ENCODE measurements at places on chromosomes 2 and 18.
A peak's percentile ranks its signal among the peaks of the same experiment; 100 is the strongest.

DNA sequence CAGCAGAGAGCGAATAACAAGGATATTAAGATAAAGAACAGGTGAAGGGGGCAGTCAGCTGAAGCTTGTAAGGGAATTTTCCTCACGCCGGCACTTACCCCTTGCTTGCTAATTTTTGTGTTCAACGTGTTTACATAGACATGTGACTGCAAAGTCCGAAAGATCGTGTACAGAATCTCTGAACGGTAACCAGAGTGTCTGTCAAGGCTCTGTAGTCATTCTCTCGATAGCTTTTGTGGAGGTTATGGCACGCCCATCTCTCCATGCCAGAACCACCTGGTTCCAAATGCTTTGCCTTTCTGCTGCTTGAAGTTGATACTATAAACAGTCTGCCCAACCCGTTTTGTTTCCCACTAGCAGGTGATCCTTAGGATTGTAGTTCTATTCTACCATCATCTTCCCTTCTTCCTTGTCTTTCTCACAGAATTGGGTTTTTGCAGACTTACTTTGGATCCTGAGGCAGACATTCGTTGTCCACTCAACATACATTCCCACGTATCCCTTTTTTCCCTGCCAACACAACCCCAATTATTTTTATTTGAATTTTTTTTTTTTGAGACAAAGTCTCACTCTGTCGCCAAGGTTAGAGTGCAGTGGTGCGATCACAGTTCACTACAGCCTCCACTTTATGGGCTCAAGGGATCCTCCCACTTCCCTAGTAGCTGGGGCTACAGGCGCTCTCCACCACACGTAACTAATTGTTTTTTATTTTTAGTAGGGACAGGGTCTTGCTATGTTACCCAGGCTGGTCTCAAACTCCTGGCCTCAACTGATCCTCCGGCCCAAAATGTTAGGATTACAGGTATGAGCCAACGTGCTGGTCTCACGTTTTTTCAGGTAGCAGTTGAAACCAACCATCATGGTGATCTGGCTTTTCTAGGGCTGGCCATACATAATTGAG, 1.3 kb upstream of the USP34 start:
- no peak for DNase-seq

- no peak for DNase-seq
These were observed 50.6 kb downstream of the PSMD14 start for GRCh38 chr2:161358838-161359237.

- peak; percentile 44 for DNase-seq
These were observed 3.7 kb upstream of the BCL2L11 start for GRCh38 chr2:111116843-111117597.

- no peak for DNase-seq
These were observed 673 bp downstream of the CENPO start for GRCh38 chr2:24793761-24794435.

DNA sequence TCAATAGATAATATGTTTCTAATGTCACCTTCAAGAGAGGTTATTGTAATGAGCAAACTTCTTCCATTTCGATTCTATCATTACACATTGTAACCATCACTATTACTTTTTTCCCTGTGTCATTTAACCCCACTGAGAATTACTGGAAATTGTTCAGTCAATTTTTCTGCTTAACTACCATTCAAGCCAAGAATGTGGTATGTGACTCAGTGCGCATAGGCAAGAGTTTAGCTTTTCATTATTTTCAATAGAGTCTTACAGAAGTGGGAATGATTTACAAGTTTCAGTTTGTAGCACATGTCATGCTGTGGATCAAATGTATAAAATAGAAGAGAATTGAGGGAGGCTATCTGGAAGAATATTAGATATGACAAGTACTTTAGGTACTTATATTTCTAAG, 34.3 kb upstream of the PIEZO2 start:
- DNase-seq = no peak

- DNase-seq = no peak
These were observed 84.8 kb upstream of the RND3 start for GRCh38 chr2:150572194-150572766.

DNA sequence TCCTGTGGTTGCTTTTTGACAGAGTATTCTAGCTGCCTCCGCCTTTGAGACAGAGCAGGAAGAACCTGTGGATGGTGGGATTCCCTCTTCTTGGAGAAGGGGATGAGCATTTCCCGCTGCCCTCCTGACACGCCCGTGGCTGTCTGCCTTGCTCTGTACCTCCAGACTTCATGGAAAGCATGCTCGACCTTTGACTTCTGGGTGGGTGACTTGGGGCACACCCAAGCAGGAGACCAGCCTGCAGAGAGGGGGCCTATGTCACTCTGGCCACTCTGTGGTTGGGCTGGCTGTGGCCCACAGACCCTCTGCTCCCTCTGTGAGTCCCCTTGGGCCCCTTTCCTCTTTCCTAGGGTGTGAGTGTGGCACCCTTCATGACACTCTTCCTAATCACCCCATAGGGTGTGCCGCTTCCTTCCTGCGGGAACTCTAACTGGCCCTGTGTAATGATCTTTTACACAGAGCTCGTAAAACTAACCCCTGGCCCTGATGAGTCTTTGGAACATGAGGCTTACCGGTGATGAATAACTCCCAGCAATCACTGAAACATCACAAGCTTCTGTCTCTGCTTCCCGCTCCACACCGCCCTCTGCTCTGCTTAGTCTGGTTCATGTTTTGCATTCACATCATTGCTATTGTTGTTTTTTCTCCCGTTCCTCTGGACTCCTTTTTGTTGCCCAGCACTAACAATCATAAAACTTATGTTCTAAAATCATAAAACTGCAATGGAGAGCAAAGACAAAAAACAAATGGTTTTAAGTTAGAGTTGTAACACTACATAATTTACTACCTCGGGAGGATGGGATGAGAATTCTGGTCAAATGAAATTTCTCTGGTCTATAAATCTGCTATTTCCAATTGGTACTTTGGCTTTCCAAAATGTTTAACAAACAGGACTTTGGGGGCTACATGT, 101.1 kb downstream of the SH3YL1 start:
- DNase-seq = no peak

DNA sequence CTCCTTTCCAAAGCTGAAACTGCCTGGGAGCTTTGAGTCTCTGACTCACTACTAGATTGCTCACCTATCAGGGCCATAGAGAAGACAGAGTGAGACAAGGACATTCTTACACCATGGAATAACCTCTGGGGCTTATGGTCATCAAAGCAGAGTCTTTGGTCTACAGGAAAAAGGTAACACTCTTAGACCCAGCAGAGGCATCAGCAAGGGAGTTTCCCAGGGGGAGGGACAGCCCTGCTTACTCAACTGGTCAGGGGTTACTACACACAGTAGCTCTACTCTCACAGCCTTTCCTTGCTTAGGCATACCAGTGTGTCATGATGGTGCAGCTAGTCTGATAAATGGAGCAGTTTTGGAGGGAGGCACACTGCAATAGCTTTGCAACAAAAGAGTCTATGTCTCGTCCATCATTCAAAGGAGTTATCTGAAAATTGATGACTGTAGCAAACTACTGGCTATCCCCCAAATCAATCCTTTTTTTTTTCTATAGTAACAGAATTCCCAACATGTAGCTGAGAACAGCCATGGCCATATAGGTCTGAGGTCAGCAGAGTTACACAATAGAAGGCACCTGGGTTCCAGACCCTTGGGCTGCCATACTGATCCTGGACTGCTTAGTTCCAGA, 22.4 kb upstream of the CD28 start:
- no peak for DNase-seq

DNA sequence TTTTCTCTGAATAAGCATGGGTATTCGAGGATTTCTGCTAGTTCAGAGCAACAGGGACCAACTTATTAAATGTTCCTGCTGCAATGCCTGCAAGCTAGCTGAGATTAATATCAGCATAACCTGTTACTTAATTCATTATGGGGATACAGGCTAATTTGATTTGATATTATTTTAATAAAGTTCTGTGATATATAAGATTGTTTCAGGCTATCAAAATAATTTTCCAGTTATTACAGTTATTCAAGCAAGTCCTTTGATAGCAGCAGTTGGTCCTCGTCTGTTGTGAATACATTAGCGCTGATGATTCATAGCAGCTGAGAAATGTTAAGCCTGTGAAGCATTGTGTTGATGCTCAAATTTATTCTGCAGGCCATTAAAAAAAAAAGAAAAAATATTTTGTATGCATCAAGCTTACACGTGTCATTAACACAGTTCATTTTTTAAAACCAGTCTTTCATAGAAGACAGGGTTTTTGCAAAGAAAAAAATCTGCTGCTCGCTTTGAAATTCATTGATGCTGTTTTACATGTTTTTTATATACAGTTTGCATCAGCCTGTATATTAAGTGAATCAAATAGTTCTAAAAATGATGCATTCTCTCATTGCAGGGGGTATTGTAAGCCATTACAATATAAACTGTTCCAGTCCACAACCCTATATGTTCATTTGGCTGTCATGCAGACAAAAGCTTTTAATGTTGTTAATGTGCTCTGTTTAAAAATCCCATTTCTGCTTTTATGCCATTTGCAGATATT, 482.5 kb downstream of the BCL11A start:
- DNase-seq = no peak

DNA sequence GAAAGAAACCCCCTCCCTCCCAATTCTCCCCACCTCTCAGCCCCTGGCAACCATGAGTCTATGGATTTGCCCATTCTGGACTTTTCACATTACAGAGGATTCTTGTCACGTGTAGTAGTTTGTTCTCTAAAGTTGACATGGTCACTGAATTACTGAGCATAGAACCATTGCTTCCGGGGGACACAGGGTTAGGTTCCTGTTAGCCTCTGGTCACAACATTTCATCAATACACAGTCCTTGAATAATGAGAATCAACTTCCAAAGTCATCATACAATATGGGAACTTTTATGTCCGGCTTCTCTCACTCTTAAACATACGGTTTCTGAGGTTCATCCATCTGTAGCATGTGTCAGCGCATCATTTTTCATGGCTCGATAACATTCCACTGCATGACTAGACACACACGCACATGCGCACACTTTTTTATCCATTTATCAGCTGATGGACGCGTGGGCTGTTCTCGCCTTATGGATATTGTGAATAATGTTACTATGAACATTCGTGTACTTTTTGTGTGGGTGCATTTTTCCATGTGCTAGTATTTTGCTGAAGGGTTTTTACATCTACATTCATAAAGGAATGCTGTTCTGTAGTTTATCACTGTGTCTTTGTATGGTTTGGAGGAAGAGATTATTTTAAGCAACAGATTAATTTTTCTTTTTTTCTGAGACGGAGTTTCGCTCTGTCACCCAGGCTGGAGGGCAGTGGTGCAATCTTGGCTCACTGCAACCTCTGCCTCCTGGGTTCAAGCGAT, 48.1 kb downstream of the PARD6G start:
- no peak for DNase-seq

DNA sequence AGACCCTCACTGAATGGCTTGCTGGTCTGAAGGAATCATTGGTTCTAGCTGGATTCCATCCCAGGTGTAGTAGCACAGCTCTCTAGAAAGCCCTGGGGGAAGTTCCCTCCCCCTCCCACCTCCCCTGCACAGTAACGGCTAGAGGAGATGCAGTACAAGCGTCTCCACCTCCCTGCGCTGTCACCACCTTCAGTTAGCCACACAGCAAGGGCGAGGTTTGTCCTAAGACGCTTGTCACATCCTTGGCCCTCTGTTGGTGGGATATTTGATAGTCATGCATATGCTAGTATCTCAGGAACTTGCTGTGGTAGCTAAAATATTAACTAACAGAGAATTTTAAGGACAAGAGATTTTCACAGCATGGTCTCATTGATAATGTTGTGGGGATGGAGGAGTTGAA, 19.4 kb downstream of the TRAPPC12 start:
- DNase-seq = no peak

GRCh38 chr18:34648269-34648985, 61.7 kb upstream of the DTNA start:
- DNase-seq = no peak

DNA sequence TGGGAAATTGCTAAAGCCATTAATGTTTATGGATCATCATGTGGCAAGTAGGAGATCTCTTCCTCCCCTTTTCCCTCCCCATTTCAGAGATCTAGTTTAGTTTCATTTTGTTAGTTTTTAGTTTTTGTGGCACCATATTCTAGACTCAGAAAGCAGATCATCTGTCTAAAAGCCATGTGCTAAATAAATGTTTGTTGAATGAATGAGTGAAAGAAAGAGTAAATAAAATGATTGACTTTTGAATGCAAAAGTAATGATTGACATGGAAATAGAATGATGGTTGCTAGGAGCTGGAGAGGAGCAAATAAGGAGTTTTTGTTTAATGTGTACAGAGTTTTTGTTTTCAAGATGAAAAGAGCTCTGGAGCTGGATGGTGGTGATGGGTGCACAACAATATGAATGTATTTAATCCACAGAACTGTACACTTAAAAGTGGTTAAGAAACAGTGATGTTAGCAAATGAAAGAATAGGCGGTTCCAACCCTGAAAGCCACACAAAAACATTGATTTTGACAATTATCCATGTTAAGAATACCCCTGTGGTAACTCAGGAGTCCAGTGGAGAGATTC, 23.6 kb downstream of the TMEM178A start:
- DNase-seq = no peak

- no peak for DNase-seq
These were observed 481.0 kb upstream of the TNP1 start for GRCh38 chr2:217340899-217341298.

- DNase-seq = no peak
These were observed 412 bp downstream of the OSBPL1A start for GRCh38 chr18:24397131-24397693.

GRCh38 chr18:46296656-46297055, 192.5 kb downstream of the HAUS1 start:
- no peak for DNase-seq

- no peak for DNase-seq
These were observed 1.2 kb upstream of the MRO start for GRCh38 chr18:50820901-50821520.

GRCh38 chr2:3285901-3286645, 91.5 kb downstream of the EIPR1 start:
- no peak for DNase-seq

GRCh38 chr2:85917887-85918795, 29.4 kb upstream of the ST3GAL5 start:
- no peak for DNase-seq

DNA sequence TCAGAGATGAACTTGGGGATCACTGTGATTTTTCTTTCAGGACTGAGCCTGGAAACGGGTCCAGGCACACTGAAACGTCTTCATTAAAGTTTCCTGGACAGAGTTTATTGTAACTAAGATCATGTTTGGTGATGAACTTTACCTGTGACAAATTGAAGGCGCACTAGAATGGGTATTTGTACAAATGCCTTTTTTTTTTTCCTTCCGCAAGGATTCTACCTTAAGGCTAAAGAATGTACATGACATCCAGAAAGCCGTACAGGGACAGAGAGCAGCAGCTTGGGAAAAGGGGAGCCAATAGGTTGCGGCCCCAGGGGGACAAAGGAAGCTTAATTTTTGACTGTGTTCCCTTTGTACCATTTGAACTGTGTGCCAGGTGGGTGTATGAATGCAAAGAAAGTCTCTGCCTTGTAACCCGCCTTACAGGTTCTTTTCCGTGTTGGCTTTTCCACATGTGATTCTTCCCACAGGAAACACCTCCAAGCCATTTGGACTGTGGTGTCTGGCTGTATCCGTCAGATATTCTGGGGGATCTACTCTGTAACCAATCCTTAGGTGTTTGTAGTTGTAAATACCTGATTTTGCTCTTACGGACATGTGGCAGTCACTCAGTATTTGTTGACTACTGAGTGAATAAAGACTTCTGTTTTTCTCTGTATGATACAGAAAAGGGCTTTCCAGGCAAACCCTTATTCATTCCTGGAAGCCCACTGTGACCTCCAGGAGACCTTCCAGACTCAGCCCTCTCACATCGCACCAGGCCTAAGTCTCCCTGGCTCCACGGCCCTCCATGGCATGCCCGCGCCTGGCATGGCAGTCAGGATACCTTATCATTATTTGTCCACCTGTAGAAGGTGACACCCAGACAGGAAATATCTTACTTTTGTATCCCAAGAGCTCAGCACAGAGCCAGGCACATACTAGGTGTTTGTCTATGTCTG, 1.1 kb downstream of the LRRFIP1 start:
- no peak for DNase-seq

- DNase-seq = no peak
These were observed 73.1 kb downstream of the MYCN start for GRCh38 chr2:16013359-16013911.
